Retina (tissue), 1 donor: ENCODE measurements at places on chromosomes 11 and 22.

DNA sequence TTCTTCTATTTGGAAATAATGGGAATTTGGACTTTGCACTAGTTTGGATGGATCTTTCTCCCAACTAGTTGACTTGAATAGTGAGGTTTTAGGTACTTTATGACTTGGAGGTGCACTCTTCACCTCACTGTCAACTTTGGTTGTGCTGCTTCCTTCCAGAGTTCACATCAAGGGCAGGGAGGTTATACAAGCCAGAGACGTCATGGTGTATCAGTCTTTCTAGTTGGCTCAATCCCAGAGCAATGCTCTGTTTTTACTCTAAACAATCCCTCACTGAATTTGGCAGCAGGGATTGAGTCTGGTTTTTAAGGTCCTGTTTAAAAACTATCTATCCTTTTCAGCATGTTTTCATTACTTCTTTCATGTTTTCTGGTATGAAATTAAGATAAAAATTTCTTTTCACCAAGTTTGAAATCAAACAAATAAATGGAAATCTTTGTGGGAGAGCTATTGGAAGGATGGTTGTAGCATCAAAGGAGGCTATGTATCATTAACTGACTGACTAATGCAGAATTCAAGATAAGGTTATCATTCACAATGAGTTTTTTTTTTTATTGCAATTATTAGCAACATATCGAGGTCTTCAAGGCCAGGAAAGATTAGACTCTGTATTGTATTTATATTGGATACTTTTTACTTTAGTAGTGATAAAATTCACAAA is 28.0 kb upstream of the ZBED5 start:
- no peak for DNase-seq

- DNase-seq = no peak
Observed at GRCh38 chr11:103406357-103406756, 297.1 kb downstream of the DYNC2H1 start.

GRCh38 chr11:56558574-56558973 is 15.5 kb upstream of the OR5M11 start:
- DNase-seq = no peak

DNA sequence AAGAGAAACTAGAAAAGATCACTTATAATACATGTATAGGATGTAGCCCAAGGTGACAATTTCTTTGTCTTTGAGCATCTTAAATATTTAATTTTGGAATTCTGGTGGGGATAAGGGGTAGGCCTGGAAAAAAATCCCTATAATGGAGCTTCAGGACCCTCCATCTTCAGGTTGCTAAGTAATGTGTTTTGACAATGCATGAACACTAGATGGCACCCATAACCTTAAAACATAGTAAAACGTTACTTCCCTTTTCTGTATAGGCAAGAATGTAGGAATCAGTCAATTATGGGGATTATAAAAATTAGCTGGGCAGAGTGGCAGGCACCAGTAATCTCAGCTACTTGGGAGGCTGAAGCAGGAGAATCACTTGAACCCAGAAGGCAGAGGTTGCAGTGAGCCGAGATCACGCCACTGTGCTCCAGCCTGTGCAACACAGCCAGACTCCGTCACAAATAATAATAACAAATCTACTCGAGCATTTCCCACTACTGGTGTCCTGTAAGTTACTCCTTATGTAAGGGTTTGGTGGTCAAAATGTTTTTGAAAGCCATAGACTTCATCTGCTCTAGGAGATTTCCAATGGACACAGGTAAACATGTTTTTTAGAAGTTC is 541.9 kb upstream of the CCDC90B start:
- DNase-seq = peak; percentile 65

- no peak for DNase-seq
Observed at GRCh38 chr11:8375932-8376331, 112.3 kb upstream of the LMO1 start.
